IMR-90 (cell line): ENCODE measurements at places on chromosomes 11 and 22. TPM values are rescaled to one million over a fixed set of nuclear protein-coding genes. Genes with fewer than 3 reads are reported as not detected.

LRRC56 gene
- polyA plus RNA-seq = 1.3 and 1.7 TPM in 2 replicates

CABP7 gene
- 0.03 and 0.06 TPM in 2 replicates for polyA plus RNA-seq

ACTN3 gene
- 0.05 and 0.06 TPM in 2 replicates for polyA plus RNA-seq

UBQLNL gene
- polyA plus RNA-seq = 0.47 and 0.48 TPM in 2 replicates

MRGPRX3 gene
- not detected in 2 replicates for polyA plus RNA-seq

BAD gene
- 68.0 and 88.6 TPM in 2 replicates for polyA plus RNA-seq

ARL2 gene
- 152 and 168 TPM in 2 replicates for polyA plus RNA-seq

SLC6A5 gene
- not detected in 2 replicates for polyA plus RNA-seq

TXN2 gene
- 166 and 175 TPM in 2 replicates for polyA plus RNA-seq

- DNase-seq = peak; percentile 58
Observed at GRCh38 chr22:39309881-39310714, 9.3 kb downstream of the RPL3 start.

- no peak for DNase-seq
Observed at GRCh38 chr11:119178166-119178680, 7.1 kb upstream of the NHERF4 start.

DNA sequence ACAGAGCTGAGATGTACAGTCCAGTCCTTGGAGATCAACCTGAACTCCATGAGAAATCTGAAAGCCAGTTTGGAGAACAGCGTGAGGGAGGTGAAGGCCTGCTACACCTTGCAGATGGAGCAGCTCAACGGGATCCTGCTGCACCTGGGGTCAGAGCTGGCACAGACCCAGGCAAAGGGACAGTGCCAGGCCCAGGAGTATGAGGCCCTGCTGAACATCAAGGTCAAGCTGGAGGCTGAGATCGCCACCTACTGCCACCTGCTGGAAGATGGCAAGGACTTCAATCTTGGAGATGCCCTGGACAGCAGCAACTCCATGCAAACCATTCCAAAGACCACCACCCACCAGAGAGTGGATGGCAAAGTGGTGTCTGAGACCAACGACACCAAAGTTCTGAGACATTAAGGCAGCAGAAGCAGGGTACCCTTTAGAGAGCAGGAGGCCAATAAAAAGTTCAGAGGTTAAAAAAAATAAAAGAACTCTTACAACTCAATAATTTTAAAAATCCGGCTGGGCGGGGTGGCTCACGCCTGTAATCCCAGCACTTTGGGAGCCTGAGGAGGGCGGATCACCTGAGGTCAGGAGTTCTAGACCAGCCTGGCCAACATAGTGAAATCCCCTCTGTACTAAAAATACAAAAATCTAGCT is 69.9 kb upstream of the RTL6 start:
- peak; percentile 39 for DNase-seq

DNA sequence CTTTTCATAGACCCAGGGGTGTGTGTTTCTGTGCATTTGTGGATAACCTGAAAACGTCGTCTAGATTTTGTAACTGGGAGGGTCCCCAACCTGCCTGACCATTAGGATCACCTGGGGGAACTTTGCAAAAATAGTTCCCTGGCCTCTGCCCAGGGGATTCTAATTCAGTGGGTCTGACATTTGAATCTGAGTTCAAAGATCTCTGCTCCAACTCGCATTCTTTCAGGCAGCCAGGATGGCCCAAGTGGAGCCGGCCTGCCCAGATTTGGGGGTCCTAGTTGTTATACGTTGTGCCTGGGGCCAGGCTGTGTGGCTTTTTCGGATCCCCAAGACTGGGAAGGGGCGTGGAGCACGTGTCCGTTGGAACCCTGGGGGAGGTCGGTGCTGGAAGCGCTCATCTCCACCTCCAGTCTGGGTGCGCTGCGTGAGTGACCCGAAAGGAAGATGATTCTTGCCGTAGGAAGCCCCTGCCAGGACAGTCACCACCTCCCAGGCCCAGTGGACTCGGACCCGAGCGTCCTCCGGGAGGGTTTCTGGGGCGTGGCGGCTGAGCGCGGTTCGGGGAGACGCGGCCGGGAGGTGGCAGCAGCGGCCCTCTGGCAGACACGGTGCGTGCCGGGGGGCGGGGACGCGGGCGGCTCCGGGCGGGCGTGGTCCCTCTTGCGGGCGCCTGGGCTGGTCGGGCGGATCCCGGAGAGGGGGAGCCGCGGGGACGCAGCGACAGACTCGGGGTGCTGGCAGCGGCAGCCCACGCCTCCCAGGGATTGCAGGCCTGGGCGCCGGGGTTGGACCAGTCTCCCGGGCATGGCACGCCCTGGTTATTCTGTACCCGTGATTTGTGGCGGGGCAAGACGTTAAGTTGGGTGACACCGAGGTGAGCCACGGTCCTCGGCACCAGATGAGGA is 29.2 kb upstream of the PLET1 start:
- DNase-seq = peak; percentile 35

- no peak for DNase-seq
Observed at GRCh38 chr11:6365659-6366058, 24.6 kb upstream of the SMPD1 start.

- no peak for DNase-seq
Observed at GRCh38 chr22:26838471-26838825, 181.1 kb downstream of the MIAT start.

DNA sequence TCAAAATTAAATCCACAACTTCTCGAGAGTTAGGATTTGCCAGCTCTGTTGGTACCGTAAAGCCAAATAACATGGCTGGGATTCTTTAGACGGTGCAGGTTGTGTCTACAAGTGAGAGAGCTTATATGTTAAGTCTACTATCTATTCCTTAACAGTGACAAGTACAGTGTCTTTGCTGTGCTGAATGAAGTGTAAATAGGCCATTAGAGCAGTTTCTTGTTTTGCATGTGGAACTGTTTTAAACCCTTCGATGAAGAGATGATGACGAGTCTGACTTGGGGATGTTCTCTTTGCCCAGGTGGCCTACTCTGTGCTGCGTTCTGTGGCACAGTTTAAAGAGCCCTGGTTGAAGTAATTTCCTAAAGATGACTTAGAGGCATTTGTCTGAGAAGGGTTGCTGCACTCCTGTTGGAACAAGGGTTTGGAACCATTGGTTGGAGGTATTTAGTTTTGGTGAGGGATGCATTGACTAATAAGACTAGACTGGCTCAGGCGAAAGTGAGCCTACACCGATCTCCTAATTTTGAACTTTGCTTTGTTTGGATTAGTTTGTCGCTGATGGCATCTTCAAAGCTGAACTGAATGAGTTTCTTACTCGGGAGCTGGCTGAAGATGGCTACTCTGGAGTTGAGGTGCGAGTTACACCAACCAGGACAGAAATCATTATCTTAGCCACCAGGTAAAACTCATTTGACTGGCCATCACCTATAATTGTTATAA is 988 bp downstream of the RPS3 start:
- DNase-seq = peak; percentile 14

DNA sequence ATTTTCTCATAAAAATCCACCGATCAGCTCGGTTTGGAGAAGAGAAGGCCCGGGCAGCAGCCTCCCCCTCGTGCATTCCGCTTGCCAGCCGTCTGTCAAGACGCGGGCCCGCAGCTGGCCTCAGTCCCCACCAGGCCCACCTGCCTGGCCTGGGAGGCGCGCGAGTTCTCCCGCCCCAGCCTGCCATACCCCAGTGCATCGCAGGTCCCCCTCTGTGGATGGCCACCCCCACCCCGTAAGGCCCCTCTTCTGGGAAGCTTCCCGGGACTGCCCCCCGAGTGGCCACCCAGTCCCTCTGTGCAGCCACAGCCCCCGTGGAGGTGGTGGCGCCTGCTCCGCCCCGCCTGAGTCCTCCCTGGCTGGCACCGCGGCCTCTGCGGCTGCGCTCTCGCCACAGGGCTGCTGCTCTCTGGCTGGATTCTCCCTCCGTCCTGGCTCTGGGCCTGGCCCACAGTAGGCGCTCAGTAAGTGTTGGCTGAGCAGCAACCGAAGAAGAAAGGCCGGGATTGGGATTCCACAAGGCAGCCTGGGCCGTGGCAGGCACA is 74.0 kb upstream of the TCF20 start:
- DNase-seq = no peak

DNA sequence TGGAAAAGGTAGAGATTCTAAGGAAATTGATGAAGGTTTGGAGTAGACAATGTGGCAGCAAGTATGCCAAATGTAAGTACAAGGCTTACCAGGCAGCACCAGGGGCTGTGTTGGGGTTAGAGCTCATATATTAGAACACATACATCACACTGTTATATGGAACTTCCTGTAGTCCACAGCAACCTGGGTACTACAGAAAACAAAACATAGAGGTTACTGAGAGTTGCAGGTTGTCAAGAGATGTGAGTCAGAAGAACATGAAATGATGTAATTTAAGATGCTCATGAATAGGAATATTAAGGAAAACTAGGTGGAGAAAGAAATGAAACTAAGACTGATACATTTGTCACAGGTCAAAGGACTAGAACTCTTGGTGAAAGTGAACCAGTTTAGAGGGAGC is 22.0 kb downstream of the FAT3 start:
- DNase-seq = no peak

- no peak for DNase-seq
Observed at GRCh38 chr11:97398246-97398645, 1008.4 kb downstream of the JRKL start.

DNA sequence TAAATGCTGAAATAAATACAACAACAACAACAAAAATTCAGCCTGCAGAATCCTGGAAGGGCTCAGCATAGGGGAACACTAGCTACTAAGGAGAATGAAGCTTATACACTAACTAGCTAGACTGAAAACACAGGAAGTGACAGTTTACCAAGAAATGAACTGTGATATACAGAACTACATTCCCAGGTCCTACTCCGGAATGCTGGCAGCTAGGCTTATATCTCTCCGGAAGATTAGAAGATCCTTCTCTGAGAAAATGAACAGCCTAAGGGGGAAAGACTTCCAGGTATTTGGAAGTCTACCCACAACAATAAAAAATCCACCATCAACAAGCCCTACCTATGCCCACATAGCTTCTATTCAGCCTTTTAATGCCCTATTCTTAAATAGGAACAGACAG is 31.0 kb downstream of the CCDC34 start:
- peak; percentile 65 for DNase-seq

GRCh38 chr11:93571612-93572011 is 28.4 kb upstream of the SMCO4 start:
- no peak for DNase-seq

DNA sequence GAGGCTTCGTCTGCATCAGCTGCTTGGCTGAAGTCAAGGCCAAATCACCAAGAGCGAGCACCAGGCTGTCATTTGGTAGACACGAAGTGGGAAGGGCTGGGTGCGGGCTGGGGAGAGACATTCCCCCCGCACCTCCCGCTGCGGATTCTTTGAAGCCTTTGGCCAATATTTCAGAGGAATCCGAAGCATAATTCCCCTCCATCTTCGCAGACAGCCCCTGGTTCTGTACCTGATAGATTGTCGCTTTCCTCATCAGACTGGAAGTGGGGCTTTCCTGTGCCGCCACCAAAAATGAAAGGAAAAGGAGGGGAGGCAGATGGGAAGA is 15.3 kb downstream of the BLID start:
- peak; percentile 68 for DNase-seq

GRCh38 chr11:19525276-19525675 is 187.4 kb upstream of the NAV2 start:
- DNase-seq = no peak

GRCh38 chr11:77130763-77131513 is 2.9 kb downstream of the MYO7A start:
- peak; percentile 27 for DNase-seq

- DNase-seq = no peak
Observed at GRCh38 chr11:121780971-121781370, 328.2 kb upstream of the SORL1-AS1 start.

DNA sequence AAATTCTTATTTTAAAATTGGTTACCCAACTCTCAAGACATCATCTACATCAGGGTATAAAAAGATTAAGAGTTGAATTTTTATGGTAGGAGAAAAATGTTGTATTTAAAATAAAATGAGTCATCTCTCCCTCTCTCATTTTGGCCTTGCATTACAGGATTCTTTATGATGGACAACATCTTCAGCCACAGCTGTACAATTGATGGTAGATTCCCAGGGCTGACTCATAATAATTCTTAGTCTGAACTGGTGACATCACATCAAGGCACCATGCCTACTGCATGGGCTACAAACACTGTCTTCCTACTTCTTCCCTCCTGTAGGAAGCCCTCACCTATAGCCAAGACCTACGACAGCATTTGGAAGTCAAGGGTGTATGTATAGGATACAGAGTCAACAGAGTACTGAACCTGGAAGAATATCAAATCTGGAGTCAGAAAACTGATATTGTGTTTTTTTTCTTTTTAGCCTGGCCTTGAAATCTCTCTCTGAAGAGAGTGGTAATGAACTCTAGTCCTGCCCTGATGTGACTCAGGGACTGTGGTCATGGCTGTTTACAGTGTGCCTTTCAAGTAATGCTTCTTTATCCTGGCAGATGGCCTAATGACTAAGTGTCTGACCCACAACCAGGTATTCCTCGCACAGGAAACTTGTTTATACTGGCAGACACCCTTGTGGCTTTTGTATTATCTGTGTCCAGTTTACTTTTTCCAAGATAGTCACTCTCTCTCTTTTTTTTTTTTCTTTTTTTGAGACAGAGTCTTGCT is 32.5 kb downstream of the MRGPRX2 start:
- peak; percentile 55 for DNase-seq

DNA sequence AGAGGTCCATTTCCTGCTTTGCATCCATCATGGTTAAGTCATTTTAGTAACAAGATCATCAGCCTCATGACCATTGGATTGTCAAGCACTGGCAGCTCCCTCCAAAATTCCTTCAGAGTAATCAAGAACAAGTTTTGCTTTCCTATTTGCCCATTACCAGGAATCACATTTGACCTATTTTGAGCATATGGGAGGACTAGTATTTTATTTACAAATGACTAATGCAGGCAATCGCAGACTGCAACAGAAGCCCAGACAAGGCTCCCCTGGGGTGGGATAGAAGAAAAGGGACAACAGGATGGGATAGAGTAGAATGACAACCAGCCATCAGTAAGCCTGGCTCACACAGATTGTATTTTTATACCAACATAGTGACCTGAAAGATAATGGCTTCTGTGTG is 9.1 kb downstream of the MMP10 start:
- peak; percentile 22 for DNase-seq

- peak; percentile 57 for DNase-seq
Observed at GRCh38 chr11:78812513-78813293, 238.0 kb upstream of the NARS2 start.
